Chondrocyte (in vitro differentiated cells): ENCODE measurements at places on chromosomes 6 and 20. TPM values are rescaled to one million over a fixed set of nuclear protein-coding genes. Genes with fewer than 3 reads are reported as not detected.
A peak's percentile ranks its signal among the peaks of the same experiment; 100 is the strongest.

DNA sequence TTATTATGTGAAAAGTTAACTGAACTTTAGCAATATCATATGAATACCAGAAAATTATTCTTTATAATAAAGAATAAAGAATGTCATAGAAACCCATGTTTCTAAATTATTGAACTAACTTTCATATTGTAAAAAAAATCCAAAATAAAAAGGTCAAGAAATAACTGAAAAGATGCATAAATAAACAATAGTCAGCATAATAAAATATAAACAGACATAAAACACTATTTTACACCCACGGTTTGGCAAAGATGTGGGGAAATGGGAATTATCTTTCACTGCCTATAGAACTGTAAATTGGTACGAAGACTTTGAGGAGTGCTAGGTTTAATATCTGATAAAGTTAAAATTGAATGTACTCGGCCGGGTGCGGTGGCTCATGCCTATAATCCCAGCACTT is 34.7 kb upstream of the CTAGE9 start:
- H3K36me3 ChIP-seq, result no peaks in the 10 kb centered on the region
- H3K27ac ChIP-seq, result no peak overlapping the region
- H3K4me3 ChIP-seq, result no peak overlapping the region
- no peaks in the 10 kb centered on the region for H3K4me1 ChIP-seq

- H3K27ac ChIP-seq, result no peak overlapping the region
- H3K36me3 ChIP-seq, result no peaks in the 10 kb centered on the region
- peaks cover 17% of the 10 kb centered on the region for H3K4me1 ChIP-seq
- DNase-seq, result peak; percentile 53
- H3K4me3 ChIP-seq, result no peak overlapping the region
Measured at GRCh38 chr20:57387463-57387862, 3.7 kb upstream of the RBM38 start.

Gene E2F3
- 16.8 to 18.3 TPM (median 17.1 TPM) in 3 replicates for total RNA-seq

DNA sequence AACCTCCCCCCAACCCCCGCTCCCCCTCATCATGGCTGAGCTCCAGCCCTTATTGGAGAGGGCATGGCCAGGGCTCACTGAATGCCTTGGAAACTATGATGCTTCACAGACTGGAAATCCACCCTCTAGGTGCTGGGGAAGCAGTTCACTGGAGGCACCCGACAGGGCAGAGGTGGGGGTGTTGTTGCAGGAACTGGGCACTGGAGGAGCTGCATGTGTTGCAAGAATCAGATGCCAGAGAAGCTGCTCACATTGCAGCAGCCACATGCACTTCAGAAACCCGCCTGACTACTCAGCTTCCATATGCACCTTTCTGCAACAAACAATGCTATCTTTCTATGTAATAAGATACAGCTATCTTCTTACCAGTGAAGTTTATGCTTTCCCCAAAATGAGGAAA is 7.9 kb upstream of the TBPL1 start:
- no peaks in the 10 kb centered on the region for H3K4me1 ChIP-seq
- no peak for DNase-seq

- DNase-seq, result no peak
- no peaks in the 10 kb centered on the region for H3K27me3 ChIP-seq
- no peak overlapping the region for H3K4me3 ChIP-seq
- no peak overlapping the region for H3K27ac ChIP-seq
Measured at GRCh38 chr6:113683968-113684367, 173.2 kb upstream of the MARCKS start.

- DNase-seq, result no peak
- H3K4me1 ChIP-seq, result no peaks in the 10 kb centered on the region
- no peak overlapping the region for H3K27ac ChIP-seq
- H3K36me3 ChIP-seq, result no peaks in the 10 kb centered on the region
- peaks cover 43% of the 10 kb centered on the region for H3K27me3 ChIP-seq
Measured at GRCh38 chr6:31304683-31305082, 32.8 kb upstream of the HLA-C start.

DNA sequence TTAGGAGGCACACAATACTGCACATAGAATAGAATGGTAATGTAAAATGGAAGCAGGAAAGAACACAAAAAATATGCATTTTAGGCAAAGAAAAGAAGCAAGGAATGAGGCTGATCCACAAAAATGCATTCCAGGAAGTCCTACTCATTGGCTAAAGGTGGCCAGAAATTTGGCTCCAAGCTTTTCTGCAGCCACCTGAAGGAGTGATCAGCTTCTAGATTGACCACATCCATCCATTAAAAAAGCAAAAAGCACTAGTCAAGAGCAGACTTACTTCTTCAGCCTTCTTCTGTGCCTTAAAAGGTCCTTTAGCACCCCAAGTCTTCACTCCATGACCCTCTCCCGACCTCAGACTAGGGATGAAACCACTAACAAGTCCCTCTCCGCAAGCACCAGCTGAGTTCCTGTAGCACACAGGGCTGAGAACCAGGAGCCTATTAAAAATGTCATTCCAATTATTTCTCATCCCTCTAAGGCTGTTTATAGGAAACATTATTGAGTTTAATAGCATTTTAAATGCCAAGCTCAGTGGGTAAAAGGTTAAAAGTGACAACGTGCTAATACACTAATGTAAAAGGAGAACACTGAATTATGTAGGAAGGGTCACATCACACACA is 36.5 kb downstream of the TRAM2 start:
- H3K27me3 ChIP-seq, result no peaks in the 10 kb centered on the region
- peaks cover 100% of the 10 kb centered on the region for H3K4me1 ChIP-seq
- H3K27ac ChIP-seq, result peak overlapping the region; percentile 95
- DNase-seq, result no peak
- peak overlapping the region; percentile 44 for H3K4me3 ChIP-seq

Gene TGM2
- total RNA-seq, result 7.1 to 22.3 TPM (median 17.7 TPM) in 3 replicates

Gene PRELID3B
- total RNA-seq, result 38.0 to 44.4 TPM (median 41.1 TPM) in 3 replicates

GRCh38 chr20:52529826-52530225 is 338.2 kb upstream of the ZFP64 start:
- no peaks in the 10 kb centered on the region for H3K4me1 ChIP-seq
- H3K27ac ChIP-seq, result no peak overlapping the region
- no peak overlapping the region for H3K4me3 ChIP-seq
- peaks cover 6% of the 10 kb centered on the region for H3K27me3 ChIP-seq

Gene RAE1
- 17.6 to 22.3 TPM (median 19.0 TPM) in 3 replicates for total RNA-seq

DNA sequence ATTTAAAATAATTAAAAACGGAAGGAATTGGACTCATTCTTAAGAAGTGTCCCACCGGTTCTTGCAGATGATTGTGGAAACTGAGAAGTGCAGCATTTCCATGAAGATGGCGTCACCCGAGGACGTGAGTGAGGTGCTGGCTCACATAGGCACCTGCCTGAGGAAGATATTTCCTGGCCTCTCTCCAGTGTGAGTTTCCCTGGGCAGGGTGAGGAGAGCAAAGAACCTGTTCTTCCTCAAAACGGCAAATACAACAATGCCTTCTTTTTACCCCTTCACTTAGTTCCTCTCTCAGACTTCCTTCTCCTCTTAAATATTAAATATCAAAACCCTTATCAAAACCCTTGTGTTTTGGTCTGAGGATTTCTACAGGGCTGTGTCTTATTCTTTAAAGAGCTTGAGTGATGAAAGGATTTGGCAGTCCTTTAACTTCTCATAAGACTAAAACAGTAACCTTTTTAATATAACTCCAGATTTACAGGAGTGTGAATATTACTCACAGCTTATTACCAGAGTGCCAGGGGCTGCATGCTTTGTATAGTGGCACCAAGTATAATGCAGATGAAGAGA is 156.3 kb downstream of the CARMIL1 start:
- H3K27me3 ChIP-seq, result no peaks in the 10 kb centered on the region
- peaks cover 2% of the 10 kb centered on the region for H3K4me1 ChIP-seq
- no peak for DNase-seq
- H3K4me3 ChIP-seq, result no peak overlapping the region
- no peak overlapping the region for H3K27ac ChIP-seq

DNA sequence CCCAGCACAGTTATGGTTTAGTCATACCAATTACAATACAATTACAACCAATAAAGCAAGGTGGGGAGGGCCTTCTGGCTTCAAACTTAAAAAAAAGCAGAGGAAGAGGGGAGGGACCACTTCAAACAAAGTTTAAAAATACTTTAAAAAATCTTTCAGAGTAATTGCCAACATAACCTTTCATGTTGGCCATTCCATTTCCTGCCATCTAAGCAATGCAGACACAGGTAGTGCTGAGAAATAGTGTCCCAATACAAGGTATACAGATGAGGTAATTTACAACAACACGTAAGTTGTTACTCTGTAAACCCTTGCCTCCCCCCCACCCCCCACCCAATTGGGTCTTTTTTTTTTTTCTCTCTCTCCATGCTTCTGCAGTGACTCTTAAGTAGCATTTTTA is 18.8 kb upstream of the TBC1D20 start:
- H3K27me3 ChIP-seq, result no peaks in the 10 kb centered on the region
- no peak overlapping the region for H3K27ac ChIP-seq
- no peak for DNase-seq
- H3K36me3 ChIP-seq, result peaks cover 21% of the 10 kb centered on the region

Gene SDC4
- 17.1 to 21.4 TPM (median 21.2 TPM) in 3 replicates for total RNA-seq

DNA sequence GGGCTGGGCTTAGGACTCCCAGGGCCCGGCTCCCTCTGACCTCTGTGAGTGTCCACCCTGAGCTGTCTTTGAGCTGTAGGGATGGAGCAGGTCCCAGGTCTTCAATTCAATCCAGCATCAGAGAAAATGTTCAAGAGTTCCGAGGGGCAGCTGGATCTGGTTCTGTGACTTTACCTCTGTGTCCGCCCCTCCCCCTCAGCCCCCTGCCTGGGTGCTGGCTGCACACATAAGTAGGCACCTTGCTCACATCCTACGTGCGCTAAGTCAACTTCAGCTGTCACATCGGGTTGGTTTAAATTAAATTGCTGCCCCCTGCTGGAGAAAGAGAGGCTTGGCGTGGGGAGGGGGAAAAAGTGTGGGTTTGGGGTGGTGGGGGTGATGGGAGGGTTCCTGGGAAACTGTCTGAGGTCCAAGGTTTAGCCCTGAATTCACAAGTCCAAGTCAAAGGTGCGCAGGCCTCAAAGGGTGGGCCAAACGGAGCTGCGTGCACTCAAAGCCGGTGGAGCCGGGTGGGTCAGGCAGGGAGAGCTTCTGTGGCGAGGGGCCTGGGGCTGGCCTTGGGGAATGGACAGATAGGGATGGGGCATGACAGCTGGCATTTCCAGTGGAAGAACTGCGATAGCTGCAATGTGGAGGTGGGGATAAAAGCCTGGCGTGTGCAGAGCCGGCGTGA is 3.0 kb downstream of the WFDC5 start:
- no peak overlapping the region for H3K27ac ChIP-seq
- H3K4me1 ChIP-seq, result no peaks in the 10 kb centered on the region
- H3K27me3 ChIP-seq, result peaks cover 19% of the 10 kb centered on the region
- H3K36me3 ChIP-seq, result no peaks in the 10 kb centered on the region
- no peak overlapping the region for H3K4me3 ChIP-seq

Gene CFAP206
- 0.12 to 0.73 TPM (median 0.44 TPM) in 3 replicates for total RNA-seq
